ENCODE measurements at places on chromosomes 1 and 21. TPM values are rescaled to one million over a fixed set of nuclear protein-coding genes. Genes with fewer than 3 reads are reported as not detected.

The RAP1GAP gene
- total RNA-seq = 2.3 TPM

The IRF2BP2 gene
- 34.3 TPM for total RNA-seq

The TP73 gene
- total RNA-seq = 2.0 TPM

The CLDN19 gene
- not detected for total RNA-seq

The FCRL4 gene
- total RNA-seq = not detected

The WNT2B gene
- total RNA-seq = 0.37 TPM

The VHLL gene
- total RNA-seq = not detected

The A3GALT2 gene
- total RNA-seq = not detected

DNA sequence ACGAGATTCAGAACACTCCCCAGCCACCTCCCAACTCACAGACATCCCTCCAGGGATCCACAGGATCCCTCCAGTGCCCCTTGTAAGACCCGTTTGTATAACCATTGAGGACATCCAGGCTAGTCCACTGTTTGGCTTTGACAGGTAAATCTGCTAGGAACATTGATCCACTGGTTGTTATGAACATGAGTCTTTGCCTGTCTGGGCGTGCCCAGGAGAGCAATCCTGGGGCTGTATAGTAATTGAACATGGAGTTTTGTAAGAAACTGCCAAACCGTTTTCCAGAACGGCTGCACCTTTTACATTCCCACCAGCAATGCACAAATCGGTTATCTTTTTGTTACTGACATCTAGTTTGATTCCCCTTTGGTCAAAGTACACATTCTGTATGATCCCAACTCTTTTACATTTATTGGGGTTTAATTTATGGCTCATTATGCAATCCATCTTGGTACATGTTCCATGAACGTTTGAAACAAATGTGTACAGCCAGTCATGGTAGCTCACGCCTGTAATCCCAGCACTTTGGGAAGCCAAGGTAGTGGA is 88.7 kb downstream of the WDR4 start:
- no peak for DNase-seq

- peak; percentile 30 for DNase-seq
Measured at GRCh38 chr1:29498126-29499103, 262.1 kb downstream of the PTPRU start.

DNA sequence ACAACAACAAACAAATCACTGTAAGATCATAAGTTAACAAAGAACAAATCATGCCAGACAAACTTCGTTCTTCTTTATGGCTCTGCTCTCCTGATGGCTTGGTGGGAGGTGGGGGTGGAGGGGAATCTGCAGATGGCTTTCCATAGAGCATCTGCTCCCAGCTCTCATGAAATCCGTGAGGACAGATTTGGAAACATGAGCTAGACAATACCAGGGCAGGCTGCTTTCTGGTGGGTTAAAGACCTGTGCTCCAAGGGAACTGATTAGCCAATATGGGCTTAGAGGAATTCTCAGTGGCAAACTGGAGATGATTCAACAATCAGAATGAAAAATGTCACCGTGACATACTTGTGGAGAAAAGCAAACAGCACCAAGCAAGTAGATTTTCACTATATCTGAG is 69.4 kb upstream of the TLR5 start:
- DNase-seq = no peak

- DNase-seq = no peak
Measured at GRCh38 chr1:72000809-72001208, 281.5 kb downstream of the NEGR1 start.

GRCh38 chr1:21568006-21568746 is 59.0 kb downstream of the ALPL start:
- DNase-seq = no peak

GRCh38 chr1:119002028-119002686 is 14.0 kb upstream of the TBX15 start:
- peak; percentile 88 for DNase-seq

DNA sequence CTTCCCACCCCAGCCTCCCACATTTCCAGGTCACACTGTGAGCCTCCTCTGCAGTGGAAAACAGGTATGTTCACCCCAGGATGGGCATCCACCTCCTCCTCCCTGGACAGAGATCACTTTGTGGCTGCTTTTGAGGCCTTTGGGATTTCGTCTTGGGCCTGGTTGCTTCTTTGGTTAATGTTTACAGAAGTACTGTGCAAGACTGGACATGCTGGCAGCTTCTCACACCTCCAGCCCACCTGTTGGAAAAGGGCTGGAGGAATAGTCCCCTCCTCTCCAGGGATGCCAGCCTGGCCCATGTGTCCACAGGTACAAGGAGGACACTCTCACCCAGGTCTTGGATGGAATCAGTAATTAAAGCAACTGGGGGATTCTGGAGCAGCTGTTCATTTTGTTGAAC is 56.1 kb downstream of the KAZN start:
- DNase-seq = no peak

DNA sequence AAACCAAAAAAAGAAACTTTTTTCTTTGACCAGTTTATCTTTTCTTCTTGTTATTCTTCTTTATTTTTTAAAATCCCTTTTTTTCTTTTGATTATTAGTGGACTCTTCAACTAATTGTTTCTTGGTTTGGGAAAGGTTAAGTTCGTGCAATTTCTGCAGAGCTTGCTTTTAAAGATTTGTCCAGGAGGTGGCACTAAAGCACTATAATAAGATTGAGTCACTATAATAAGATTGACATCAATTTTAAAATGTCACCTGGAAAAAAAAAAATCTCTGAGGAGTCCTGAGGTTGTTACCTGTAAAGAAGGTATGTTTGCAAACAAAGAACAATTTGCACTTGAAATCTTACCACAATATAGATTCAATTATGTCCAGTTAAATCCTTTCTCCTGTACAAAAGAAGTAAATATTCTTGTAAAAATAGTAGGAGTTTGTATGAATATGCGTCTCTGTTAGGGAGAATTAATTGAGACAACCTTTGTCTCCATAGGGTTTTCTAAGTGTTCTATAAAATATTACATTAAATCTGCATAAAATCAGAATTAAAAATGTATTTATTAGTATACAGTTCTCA is 166.7 kb downstream of the ADGRL4 start:
- DNase-seq = no peak

DNA sequence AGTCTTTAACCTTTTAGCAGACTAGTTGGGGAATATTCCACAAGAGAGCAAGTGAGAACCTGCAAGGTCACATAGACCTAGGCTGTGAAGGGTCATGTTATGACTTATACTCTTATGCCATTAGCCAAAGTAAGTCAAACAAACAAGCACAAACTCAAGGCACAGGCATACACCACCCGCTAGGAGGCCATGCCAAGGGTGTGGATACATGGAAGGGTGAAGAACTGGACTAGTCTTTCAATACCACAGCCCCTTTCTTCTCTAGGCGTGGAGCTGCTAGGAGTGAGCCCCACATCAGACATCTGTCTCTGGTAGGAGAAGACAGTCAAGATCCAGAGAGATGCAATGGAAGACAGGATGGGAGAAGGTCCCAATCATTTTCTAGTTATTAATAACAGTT is 68.6 kb downstream of the BACH1 start:
- DNase-seq = no peak

DNA sequence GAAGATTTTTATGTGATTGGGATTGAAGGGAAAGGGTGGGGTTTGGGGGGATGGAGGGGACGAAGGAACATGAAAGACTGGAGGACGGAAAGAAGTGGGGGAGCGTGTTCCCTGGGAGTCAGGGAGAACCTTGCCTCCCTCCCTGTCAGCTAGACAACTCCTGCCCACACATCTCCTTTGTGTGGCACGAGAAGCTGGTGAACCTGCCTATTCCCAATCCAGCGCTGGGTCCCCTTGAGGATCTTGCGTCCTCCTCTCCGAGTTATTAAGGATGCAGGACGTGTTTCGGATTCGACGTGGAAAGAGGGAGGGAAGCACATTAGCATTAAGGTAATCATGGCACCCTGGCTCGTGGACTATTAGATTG is 1.4 kb downstream of the LRRC7 start:
- DNase-seq = no peak

GRCh38 chr1:101732261-101732660 is 264.5 kb downstream of the OLFM3 start:
- no peak for DNase-seq

- no peak for DNase-seq
Measured at GRCh38 chr1:7387053-7387927, 383.8 kb upstream of the VAMP3 start.

- DNase-seq = no peak
Measured at GRCh38 chr1:157595356-157595755, 2.5 kb downstream of the FCRL4 start.

- DNase-seq = no peak
Measured at GRCh38 chr1:30933874-30934252, 25.3 kb upstream of the SDC3 start.

DNA sequence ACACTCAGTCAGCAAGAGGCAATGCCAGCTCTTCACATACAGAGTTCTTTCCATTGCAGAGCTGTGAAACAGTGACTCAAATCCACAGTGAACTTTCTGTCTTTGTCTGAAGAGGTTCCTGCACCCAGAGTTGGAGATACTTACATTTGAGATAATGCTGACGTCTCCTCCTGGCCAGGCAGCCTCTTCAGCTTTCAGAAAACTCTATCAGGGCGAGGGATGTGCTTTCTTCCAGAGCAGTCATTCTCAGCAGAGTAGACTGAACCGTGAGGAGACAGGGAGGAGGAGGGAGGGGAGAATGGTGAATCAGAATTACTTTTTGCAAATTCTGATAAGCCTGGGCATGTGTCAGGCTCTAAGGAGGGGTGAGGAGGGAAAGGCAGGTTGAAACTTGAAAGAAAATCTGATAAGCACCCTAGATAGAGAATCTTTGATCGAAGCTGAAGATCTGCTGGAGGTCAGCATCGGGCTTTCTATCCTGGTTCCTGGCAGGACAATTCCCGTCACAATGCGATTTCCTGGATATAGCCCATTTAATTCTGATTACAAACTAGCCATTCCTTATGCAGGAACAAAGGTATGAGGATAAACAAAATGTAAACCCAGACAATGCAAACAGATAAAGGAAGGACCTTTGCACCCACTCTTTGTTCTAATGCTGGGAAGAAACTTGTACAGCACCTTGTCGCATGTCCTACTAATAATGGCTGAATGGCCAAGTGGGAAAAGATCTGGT is 18.9 kb upstream of the NID1 start:
- DNase-seq = no peak

GRCh38 chr21:33898586-33898985 is 17.0 kb downstream of the ATP5PO start:
- DNase-seq = no peak

GRCh38 chr1:49199564-49199963 is 422.9 kb upstream of the BEND5 start:
- no peak for DNase-seq

DNA sequence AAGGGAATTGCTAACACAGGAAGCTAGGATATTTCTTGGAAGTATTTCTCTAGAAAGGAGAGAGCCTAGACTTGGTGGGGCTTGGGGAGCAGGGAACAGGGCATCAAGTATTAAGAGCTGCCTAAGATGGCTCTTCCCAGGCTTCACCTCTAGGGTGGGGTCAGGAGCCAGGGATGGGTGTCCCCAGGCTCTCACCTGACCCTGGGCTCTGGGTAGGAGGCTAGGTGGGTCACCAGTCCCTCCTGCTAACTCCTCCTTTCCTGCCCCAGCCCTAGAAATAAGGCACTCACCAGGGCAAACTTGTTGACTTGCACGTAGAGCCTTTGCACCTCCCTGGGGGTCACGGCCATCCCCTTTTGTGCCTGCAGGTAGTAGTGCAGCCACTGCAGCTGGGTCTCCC is 15.0 kb downstream of the ETNK2 start:
- no peak for DNase-seq

GRCh38 chr1:203099805-203100515 is 14.1 kb upstream of the MYOG start:
- no peak for DNase-seq

DNA sequence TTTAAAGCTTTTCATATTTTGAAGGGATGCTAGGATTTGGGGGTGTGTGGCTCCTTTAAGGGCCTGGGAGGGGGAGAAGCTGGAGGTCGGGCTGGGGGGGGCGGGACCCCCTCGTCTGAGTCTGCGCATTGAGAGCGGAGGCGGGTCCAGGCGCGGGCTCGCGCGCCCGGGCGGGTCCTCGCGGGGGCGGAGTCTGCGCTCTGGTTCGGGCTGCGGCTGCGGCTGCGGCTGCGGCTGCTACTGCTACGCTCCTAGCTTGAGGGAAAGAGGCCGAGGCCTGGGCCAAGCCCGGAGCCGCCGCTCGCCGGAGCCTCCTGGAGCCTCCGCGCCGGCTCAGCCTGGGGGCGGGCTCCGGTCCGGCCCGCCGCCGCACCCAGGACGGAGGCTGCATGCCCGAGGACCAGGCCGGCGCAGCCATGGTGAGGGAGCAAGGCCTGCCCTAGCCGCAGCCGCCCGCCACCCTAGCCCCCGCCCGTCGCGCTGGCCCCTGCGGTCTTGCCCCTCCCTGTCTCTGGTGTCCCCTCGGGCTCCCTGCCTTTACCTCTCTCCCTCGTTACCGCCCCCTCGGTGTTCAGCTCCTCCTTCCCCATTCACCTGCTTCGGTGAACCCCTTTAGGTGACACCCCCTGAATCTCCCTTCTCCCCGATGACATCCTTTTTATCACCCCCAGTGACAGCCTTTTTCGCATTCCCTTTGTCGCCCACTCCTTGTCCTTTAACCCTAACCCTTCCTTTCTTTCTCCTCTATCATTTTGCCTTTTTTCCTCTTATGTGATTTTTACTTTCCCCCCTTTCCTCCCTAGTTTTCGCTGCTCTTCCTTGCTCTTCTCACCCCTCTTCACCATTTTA is at the start of gene ZYG11B:
Gene ZYG11B, plus strand, starts transcription at position 189 of the 849 bp plus-strand sequence. Its CDS starts 201 bp downstream, at position 390.
- DNase-seq = peak; percentile 75

GRCh38 chr1:189673217-189673616 is 804.4 kb downstream of the BRINP3 start:
- DNase-seq = no peak

- DNase-seq = no peak
Measured at GRCh38 chr21:41405321-41405720, 20.7 kb upstream of the MX1 start.

DNA sequence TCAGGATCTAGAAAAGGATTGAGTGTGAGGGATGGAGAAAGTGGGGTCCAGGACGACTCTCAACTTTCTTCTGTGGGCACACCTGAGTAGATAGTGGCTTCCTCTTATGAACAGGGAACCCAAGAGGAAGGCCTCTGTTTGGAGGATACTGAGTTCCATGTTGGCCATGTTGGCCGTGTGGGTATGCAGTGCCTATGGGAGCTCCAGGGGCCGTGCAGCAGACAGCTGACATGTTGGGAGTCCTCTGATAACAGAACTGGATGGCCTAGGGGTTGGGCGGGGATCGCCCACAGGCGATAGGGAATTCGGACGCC is 43.0 kb downstream of the TMEM53 start:
- DNase-seq = no peak

- DNase-seq = no peak
Measured at GRCh38 chr1:14980621-14981218, 172.8 kb upstream of the TMEM51 start.

- no peak for DNase-seq
Measured at GRCh38 chr1:178541379-178541778, 28.5 kb downstream of the TEX35 start.

- DNase-seq = peak; percentile 55
Measured at GRCh38 chr1:41626616-41627375, 142.3 kb upstream of the EDN2 start.

GRCh38 chr1:26353210-26353859 is 595 bp downstream of the CRYBG2 start:
- no peak for DNase-seq
